ENCODE measurements at places on chromosomes 2 and 18. TPM values are rescaled to one million over a fixed set of nuclear protein-coding genes. Genes with fewer than 3 reads are reported as not detected.

GRCh38 chr2:72004976-72005375 is 142.7 kb downstream of the CYP26B1 start:
- H3K4me3 ChIP-seq = no peak overlapping the region
- no peak overlapping the region for H3K27ac ChIP-seq
- H3K27me3 ChIP-seq = no peaks in the 10 kb centered on the region
- no peaks in the 10 kb centered on the region for H3K36me3 ChIP-seq
- H3K4me1 ChIP-seq = peaks cover 30% of the 10 kb centered on the region

DNA sequence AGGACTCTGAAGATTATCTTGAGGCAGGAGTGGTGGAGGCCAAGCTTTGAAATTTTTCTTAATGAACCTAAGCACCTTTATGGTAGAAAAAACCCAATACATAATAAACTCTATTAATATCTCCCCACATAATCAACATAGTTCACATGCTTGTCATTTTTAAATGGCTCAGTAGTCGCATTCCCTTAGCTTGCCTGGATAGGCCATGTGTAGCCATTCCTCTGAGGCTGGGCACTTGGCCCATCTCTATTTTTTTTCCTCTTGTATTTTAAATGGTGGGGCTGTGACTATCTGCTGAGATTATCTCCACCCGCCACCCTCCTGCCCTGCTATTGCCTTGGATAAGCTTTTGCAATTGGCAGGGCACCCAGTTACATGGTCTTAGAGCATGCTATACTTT is 143.1 kb downstream of the FHOD3 start:
- no peaks in the 10 kb centered on the region for H3K27me3 ChIP-seq
- peaks cover 56% of the 10 kb centered on the region for H3K4me1 ChIP-seq
- peaks cover 3% of the 10 kb centered on the region for H3K36me3 ChIP-seq
- no peak overlapping the region for H3K4me3 ChIP-seq
- peak overlapping the region; percentile 75 for H3K27ac ChIP-seq
- DNase-seq = no peak

DNA sequence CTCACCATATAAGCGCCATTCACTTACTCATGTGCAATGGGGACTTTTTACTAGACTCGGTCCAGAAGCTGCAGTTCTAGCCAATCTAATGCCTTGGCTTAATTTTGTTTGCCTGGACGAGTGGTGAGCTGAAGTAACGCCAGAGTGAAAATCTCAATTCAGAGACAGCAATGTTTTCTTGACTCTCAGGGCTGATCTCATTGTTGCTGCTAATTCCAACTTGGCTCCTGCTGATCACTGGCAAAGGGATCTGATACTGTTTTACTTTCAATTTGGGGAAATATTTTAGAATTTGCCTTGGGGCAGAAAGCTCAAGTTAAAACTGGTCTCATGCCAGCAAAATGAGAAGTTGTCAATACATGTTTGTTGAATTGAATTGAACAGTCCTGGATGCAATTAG is 906.6 kb upstream of the CDH2 start:
- no peaks in the 10 kb centered on the region for H3K27me3 ChIP-seq
- no peak overlapping the region for H3K27ac ChIP-seq
- no peaks in the 10 kb centered on the region for H3K4me1 ChIP-seq
- no peak overlapping the region for H3K4me3 ChIP-seq
- H3K36me3 ChIP-seq = no peaks in the 10 kb centered on the region

DNA sequence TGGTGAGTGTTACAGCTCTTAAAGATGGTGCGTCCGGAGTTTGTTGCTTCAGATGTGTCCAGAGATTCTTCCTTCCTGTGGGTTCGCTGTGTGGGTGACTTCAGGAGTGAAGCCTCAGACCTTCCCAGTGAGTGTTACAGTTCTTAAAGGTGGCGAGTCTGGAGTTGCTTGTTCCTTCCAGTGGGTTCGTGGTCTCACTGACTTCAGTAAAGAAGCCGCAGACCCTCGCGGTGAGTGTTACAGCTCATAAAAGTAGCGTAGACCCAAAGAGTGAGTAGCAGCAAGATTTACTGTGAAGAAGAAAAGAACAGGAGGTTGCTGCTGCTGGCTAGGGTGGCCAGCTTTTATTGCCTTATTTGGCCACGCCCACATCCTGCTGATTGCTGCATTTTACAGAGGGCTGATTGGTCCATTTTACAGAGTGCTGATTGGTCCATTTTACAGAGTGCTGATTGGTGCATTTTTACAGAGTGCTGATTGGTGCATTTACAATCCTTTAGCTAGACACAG is 34.0 kb upstream of the SPTBN1 start:
- H3K27ac ChIP-seq = no peak overlapping the region
- peaks cover 24% of the 10 kb centered on the region for H3K4me1 ChIP-seq
- H3K27me3 ChIP-seq = no peaks in the 10 kb centered on the region

- no peak overlapping the region for H3K4me3 ChIP-seq
- no peaks in the 10 kb centered on the region for H3K4me1 ChIP-seq
- peak; percentile 62 for DNase-seq
- no peaks in the 10 kb centered on the region for H3K36me3 ChIP-seq
- no peaks in the 10 kb centered on the region for H3K27me3 ChIP-seq
- no peak overlapping the region for H3K27ac ChIP-seq
Observed at GRCh38 chr2:28821295-28821958, 10.8 kb downstream of the SPDYA start.

DNA sequence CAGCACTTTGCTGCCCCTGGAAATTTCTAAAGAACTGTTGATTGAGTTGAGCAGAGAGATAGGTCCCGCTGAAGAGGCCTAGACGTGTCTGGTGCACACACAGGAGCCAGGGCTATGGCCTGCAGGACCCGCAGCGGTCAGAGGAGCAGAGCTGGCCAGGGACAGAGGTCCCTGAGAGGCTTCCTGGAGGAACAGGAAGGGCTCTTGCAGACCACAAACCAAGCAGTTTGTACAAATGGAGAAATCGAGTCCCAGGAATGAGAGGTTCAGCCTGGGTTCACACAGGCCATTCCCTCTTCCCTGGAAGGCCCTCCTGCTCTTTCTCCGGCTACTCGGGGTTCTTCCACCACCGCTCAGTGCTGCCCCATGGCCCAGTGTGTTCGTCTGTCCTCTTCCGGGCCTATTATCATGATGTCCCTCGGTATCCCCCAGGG is 1.2 kb upstream of the BIN1 start:
- no peaks in the 10 kb centered on the region for H3K36me3 ChIP-seq
- H3K27me3 ChIP-seq = peaks cover 21% of the 10 kb centered on the region
- H3K4me1 ChIP-seq = peaks cover 26% of the 10 kb centered on the region
- H3K4me3 ChIP-seq = peak overlapping the region; percentile 81
- DNase-seq = peak; percentile 35
- no peak overlapping the region for H3K27ac ChIP-seq

- no peak overlapping the region for H3K27ac ChIP-seq
- peaks cover 21% of the 10 kb centered on the region for H3K4me1 ChIP-seq
- H3K27me3 ChIP-seq = no peaks in the 10 kb centered on the region
Observed at GRCh38 chr2:197210430-197210829, 100.2 kb downstream of the ANKRD44 start.

DNA sequence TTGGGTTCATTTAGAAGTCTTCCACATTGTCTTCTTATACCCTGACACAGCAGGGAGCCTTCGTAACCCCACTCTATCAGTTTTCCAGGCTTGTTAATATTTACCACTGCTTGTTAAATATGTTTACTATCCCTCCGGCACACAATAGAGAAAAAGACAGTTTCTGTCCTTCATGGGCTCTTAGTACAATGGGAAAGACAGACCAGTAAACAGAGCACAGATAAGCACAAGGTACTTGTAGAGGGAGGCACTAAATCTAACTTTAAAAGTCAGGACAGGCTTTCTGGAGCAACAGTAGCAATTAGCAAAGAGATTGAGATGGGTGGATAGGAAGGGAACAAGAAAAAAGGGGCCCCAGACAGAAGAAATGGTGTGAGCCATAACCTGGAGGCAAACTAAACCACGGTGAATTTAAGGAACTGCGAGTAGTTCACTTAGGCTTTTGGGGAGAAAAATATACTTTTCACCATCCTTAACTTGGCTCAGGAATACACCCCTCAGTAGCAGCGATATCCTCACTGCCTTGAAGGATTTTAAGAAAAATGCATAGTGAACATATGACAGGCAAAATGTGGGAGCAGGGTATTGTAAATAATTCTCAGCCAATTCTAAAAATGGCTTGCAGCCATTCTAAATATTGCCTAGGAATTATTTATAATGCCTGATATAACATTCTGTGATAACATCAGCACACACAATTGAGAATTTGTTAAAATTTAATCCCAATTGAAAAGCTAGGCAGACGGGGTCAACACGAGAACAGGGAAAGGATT is 383.7 kb downstream of the CDH2 start:
- H3K27ac ChIP-seq = no peak overlapping the region
- H3K4me1 ChIP-seq = peaks cover 22% of the 10 kb centered on the region

GRCh38 chr18:56235071-56235470 is 403.3 kb downstream of the TXNL1 start:
- H3K36me3 ChIP-seq = no peaks in the 10 kb centered on the region
- H3K27me3 ChIP-seq = no peaks in the 10 kb centered on the region
- H3K4me3 ChIP-seq = no peak overlapping the region
- no peak overlapping the region for H3K27ac ChIP-seq
- no peak for DNase-seq

The PROKR1 gene
- total RNA-seq = 0.11 TPM

The PNO1 gene
- 14.0 TPM for total RNA-seq

The NXPH2 gene
- total RNA-seq = 6.1 TPM

The RAPH1 gene
- total RNA-seq = 30.3 TPM

The DCAF17 gene
- total RNA-seq = 22.4 TPM
